Mesenteric fat pad (tissue), 1 donor: ENCODE measurements at places on chromosomes 6 and 20. TPM values are rescaled to one million over a fixed set of nuclear protein-coding genes. Genes with fewer than 3 reads are reported as not detected.

The BHLHE23 gene
- not detected for total RNA-seq

The MYBL2 gene
- total RNA-seq: not detected

The SLC32A1 gene
- total RNA-seq: not detected

The MCCD1 gene
- not detected for total RNA-seq

The PAX1 gene
- not detected for total RNA-seq

The SLC17A1 gene
- total RNA-seq: not detected

The TP53TG5 gene
- not detected for total RNA-seq

The LRRC73 gene
- total RNA-seq: 0.45 TPM

DNA sequence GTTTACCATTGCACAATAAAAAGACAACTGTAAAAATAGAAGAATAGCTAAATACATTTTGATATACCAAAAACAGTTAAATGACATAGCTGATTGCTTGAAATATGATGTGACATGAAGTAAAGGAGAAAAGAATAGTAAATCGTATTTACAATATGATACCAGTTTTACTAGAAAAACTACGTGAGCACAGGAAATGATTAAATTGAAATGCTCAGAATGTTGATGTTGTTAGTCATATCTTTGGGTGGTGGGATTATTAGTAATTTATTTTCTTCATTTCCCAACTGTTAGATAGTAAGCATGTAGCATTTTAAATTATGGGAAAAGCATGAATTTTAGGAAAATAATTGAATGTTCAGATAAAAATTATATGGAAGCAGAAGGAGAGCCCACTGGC lies 268.3 kb upstream of the TAB2 start:
- no peak for DNase-seq

DNA sequence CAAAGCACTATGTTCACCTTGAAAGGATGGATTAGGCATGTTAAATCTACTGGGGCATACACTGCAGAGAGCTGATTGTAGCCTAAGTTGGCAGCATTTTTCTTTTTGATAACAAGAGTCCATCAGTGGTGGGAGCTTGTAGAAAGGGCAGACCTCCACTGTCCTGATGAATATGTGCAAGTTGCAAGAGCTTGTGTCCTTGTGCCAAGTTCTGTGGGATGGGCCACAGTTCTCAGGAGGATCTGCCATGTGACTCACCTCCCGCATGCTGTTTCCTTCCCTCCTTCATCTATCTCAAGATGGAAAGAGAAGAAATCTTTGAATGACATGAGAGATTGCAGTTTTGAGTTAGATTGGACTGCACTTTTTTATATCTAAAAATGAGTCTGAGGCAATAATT lies 58.3 kb upstream of the GGTLC1 start:
- DNase-seq: no peak

GRCh38 chr6:35724059-35724458 lies 12.8 kb upstream of the ARMC12 start:
- DNase-seq: no peak

GRCh38 chr6:74181471-74181870 lies 485.5 kb downstream of the CD109 start:
- DNase-seq: no peak

- DNase-seq: no peak
These were observed 1.3 kb downstream of the DAAM2 start for GRCh38 chr6:39793516-39793915.

DNA sequence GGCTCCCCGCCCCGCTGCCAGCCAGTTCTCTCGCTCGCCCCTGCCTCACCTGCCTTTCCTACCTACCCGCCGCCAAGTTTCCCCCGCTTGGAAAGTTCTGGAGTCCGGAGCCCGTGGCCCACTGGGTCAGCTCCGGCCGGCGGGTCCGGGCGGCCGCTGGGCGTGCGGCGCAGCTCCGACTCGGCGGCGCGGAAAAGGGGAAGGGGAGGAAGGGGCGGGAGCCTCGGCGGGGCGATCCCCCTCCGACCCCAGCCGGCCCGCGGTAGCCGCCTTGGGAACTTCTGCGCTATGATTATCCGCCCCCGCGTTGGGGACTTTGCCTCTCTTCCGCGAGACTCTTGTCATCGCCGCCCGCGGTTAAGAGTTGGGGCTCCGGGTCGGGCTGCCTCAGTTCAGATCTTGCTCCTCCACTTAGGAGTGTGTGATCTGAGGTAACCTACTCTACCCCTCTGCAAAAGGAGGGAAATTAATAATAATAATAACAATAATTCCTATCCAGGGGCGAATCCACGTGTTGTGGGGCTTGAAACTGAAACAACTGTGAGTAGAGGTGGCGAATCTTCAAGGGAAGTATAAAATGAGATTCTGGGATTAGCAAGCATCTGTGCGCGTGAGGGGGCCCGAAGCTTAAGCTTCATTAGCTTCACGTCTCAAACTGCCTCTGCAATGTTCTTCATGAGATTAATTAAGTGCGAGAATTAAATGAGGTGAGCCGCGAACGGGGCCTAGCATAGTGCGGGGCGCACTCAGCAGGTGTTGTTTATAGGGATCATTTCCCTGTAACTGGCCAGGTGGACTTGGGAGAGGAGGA lies 30.8 kb downstream of the SF3B5 start:
- DNase-seq: peak; percentile 91

DNA sequence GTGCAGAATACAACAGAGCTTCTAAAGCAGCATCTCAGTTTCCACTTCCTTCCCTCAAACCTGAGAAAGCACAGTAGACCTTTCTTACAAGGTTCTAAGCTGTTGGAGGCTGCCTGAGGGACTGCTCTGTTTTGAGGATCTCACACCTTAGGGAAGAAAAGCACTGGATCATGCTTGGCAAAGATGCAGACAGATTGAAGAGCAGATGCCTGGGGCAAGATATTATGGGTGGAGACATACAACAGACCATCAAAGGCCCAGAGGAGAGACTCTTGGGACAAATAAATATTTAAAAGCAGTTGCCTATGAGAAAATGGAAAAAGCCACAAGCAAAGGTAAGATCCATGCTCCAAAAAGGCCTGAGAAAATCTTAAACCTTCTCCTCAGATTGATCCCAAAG lies 6.2 kb downstream of the ZNF337 start:
- DNase-seq: no peak

DNA sequence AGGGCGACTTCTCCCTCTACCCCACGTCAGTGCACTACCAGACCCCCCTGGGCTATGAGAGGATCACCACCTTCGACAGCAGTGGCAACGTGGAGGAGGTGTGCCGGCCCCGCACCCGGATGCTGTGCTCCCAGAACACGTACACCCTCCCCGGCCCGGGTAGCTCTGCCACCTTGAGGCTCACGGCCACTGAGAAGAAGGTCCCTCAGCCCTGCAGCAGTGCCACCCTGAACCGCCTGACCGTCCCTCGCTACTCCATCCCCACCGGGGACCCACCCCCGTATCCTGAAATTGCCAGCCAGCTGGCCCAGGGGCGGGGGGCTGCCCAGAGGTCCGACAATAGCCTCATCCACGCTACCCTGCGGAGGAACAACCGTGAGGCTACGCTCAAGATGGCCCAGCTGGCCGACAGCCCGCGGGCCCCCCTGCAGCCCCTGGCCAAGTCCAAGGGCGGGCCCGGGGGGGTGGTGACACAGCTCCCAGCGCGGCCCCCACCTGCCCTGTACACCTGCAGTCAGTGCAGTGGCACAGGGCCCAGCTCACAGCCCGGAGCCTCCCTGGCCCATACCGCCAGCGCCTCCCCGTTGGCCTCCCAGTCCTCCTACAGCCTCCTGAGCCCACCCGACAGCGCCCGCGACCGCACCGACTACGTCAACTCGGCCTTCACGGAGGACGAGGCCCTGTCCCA lies 57.5 kb upstream of the TMEM181 start:
- no peak for DNase-seq

DNA sequence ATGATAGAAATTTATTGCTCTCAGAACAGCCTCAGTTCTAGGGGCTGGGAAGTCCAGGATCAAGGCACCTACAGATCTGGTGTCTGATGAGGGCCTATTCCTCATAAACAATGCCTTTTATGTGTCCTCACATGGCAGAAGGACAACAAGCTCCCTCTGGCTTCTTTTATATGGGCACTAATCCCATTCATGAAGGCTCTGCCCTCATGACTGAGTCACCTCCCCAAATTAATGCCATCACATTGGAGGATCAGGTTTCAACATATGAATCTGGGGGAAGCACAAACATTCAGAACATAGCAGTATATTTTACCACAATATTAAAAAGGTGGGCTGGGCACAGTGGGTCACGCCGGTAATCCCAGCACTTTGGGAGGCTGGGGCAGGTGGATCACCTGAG lies 58.5 kb upstream of the CCN6 start:
- no peak for DNase-seq

DNA sequence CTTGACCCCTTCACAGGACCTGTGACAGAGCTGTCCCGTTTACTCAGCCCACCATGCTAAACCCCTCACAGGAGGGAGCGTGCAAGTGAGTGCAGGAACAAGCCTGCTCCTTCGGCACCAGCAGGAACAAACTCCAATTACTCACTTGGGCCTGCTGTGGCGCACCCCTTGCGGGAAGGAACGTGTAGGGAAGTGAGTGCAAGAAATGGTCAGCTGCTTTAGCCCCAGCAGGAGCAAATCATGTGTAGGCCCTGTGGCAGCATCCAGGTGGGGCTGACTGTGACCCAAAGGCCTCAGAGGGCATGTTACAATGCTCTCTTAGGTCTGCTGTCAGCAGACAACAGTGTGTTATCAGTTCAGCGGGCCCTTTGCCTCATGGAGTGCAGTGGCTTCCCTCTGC lies 574.4 kb downstream of the PRKN start:
- no peak for DNase-seq

GRCh38 chr6:15474196-15474595 lies 188.6 kb downstream of the DTNBP1 start:
- DNase-seq: no peak

GRCh38 chr6:107730106-107730505 lies 94.0 kb downstream of the SCML4 start:
- no peak for DNase-seq

GRCh38 chr6:44951253-44951747 lies 376.8 kb upstream of the RUNX2 start:
- no peak for DNase-seq

- no peak for DNase-seq
These were observed 929 bp downstream of the CDH22 start for GRCh38 chr20:46307139-46307998.

DNA sequence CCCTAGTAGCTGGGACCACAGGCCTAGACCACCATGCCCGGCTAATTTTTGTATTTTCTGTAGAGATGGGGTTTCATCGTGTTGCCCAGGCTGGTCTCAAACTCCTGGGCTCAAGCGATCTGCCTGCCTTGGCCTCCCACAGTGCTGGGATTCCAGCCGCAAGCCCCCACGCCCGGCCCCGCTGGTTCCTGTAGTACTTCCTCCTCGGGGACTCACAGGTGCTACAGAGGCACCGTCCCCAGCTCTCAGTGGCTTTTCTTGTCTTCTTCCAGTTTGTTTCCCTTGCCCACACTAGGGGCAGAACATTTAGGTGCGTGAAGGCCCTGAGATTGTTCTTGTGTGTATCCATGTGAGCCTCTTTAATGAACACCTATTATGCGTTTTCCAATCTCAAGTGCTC lies 773 bp upstream of the ZBP1 start:
- no peak for DNase-seq

GRCh38 chr6:35165630-35166071 lies 24.5 kb upstream of the TCP11 start:
- no peak for DNase-seq

DNA sequence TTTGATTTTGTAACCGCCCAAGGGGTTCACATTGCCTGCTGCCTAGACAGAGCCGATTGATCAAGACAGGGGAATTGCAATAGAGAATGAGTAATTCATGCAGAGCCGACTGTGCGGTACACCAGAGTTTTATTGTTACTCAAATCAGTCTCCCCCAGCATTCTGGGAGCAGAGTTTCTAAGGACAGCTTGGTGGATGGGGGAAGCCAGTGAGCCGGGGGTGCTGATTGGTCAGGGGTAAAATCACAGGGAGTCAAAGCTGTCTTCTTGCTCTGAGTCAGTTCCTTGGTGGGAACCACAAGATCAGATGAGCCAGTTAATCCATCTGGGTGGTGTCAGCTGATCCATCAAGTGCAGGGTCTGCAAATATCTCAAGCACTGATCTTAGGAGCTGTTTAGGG lies 60.0 kb upstream of the EZR start:
- DNase-seq: no peak

- no peak for DNase-seq
These were observed 141.3 kb downstream of the PREX1 start for GRCh38 chr20:48686238-48687116.

DNA sequence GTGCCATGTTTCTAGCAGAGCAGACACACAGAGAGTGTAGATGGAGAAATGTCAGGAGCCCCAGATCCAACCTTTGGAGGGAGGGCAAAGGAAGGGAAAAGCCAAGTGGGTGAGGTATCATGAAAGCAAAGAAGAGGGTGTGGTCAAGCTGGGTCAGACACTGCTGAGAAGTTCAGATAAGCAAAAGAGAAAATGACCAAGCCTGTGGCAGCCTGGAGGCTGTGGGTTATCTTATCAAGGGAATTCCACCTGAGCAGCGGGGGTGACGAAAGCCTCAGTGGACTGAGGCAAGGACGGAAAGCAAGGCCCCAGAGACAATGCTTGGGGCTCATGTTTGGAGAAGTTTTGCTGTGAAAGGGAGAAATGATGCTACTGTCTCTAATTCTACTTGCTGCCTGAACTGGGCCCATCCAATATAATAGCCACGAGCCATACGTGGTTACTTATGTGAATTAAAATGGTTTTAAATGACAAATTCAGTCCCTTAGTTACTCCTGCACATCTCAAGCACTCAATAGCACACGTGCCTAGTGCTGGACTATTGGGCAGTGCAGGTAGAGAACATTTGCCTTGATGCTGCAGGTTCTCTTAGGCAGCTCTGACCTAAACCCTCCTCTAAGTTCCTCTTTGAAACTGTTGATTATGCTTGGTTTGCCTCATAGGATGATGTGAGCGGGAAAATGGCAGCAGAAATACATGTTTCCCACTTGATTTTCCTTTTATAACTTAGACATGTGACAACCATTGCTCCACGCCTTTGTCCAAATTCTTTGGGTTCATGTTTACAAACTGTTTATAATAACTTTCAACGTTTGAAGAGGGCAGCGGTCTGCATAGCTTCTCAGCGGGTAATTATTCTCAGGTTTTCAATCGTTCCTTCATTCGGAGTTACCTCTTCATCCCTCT lies 63.7 kb downstream of the SLC22A23 start:
- no peak for DNase-seq
